ENCODE measurements at places on chromosomes 7 and 10.

- DNase-seq = no peak
These were observed 17.8 kb downstream of the MET start for GRCh38 chr7:116689790-116690259.

GRCh38 chr7:22683379-22683778, 43.6 kb upstream of the IL6 start:
- DNase-seq = no peak

GRCh38 chr10:105024184-105024583, 383.1 kb downstream of the SORCS3 start:
- DNase-seq = no peak

DNA sequence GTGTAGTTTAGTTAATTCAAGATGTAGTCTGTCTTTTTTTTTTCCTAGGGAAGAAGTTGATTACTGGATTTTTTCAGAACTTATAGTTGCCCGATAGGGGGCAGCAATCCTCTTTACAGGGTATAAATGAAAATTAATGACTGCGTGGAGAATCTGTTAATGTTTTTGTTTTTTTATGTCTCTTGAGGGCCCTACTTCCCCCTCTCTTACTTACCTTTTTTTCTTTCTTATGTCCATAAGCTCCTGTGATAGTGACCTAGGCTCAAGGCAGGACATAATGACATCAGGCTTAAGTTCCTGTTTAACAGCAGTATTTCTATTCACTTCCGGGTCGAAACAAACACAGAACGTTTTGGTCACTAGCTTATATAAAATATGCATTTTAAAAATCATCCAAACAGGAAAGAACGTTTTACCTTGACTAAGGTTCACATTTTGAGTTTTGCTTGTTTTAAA, 18.8 kb downstream of the CDC123 start:
- no peak for DNase-seq

GRCh38 chr10:5963591-5963990, 13.8 kb downstream of the IL15RA start:
- no peak for DNase-seq

DNA sequence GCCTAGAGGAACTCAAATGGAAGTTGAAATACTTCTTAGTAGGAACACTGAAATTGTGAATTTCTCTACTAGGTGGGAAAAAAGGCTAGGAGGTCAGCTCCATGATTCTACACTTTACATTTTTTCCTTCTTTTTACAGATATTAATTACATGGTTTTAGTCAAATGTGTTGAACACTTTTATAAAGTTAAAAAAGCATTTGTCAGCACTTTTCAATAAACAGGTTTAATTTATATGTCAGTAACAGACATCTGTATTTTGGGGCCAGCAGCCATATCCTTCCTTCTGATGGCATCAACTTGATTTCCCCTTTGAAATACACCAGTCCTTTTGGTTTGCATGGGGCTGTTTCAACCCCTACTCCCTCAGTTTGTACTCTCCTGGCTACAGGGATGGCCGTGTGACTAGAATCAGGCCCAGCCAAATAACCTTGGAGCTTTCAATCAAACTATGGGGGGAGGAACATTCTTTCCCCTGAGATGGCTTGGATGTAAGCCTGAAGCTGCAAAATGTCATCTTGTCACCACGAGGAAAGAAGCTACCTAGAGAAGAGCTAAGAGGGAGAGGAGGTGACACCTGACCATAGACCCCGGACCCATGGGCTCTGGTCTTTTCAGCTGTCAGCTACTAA, 171.0 kb upstream of the NEBL start:
- no peak for DNase-seq

- no peak for DNase-seq
These were observed 874.2 kb downstream of the KCNMA1 start for GRCh38 chr10:76763376-76763775.

GRCh38 chr10:32337350-32337749, 9.6 kb downstream of the EPC1 start:
- DNase-seq = no peak

- no peak for DNase-seq
These were observed 198.1 kb downstream of the AUTS2 start for GRCh38 chr7:69796416-69796815.

- no peak for DNase-seq
These were observed 73.9 kb downstream of the IGF2BP3 start for GRCh38 chr7:23396222-23397015.

- no peak for DNase-seq
These were observed 3.1 kb downstream of the STX1A start for GRCh38 chr7:73716318-73716890.

GRCh38 chr10:58824396-58824795, 311.7 kb downstream of the BICC1 start:
- no peak for DNase-seq

DNA sequence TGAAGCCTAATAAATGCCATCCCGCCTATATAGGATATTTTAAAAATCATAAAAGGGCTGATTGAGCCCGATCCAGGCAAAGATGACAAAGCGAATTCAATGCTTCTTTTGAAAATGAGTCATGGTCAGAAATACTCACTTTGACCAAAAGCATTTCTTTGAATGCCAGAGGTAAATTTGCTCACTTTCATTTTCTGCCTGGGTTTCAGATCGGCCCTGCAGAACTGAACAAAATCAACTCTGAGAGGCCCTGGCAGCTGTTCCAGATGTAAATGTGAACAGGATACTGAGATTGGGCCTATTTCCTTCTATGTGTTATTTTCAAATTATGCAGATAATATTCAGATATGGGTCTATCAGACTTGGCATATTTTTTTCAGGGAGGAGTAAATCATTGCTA, 114.8 kb upstream of the ARID5B start:
- DNase-seq = no peak

GRCh38 chr7:83159731-83160130, 3.0 kb downstream of the PCLO start:
- no peak for DNase-seq

GRCh38 chr10:98309366-98310355, 41.7 kb upstream of the LOXL4 start:
- DNase-seq = peak; percentile 32

DNA sequence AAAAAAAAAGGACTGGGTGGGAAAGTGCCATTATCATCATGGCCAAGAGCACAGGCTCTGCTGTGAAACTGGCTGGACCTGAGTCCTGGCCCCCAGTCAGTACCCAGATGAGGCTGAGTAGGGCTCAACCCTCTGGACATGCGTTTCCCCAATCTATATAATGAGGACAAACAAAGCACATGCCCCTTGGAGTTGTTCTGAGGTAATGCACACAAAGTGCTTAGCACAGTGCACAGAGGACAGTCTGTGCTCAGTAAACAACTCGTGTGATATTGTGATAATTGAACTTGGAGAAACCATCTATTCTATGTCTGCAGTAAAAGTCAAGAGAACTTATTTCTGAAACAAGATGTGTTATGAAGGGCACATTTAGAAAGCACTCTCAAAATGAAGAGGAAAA, 138.8 kb downstream of the KCNMA1 start:
- no peak for DNase-seq

DNA sequence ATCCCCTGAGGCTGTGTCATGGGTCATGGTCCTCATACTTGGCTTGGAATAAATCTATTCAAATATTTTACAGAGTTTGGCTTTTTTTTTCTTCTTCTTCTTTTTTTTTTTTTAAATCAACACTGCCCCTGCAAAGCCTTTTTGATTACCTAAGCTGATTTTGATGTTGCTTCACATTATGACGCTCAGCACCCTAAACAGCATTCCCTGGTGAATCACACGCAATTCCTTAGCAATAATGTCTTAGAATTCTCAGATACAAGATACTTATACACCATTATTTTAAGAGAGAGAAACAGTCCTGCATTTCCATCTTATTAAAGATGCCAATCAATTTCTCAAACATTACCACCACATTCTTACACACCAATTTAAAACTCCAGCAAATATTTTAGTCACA, 323.7 kb upstream of the IGFBP3 start:
- DNase-seq = no peak
